ENCODE measurements at places on chromosomes 16 and 17.
A peak's percentile ranks its signal among the peaks of the same experiment; 100 is the strongest.

DNA sequence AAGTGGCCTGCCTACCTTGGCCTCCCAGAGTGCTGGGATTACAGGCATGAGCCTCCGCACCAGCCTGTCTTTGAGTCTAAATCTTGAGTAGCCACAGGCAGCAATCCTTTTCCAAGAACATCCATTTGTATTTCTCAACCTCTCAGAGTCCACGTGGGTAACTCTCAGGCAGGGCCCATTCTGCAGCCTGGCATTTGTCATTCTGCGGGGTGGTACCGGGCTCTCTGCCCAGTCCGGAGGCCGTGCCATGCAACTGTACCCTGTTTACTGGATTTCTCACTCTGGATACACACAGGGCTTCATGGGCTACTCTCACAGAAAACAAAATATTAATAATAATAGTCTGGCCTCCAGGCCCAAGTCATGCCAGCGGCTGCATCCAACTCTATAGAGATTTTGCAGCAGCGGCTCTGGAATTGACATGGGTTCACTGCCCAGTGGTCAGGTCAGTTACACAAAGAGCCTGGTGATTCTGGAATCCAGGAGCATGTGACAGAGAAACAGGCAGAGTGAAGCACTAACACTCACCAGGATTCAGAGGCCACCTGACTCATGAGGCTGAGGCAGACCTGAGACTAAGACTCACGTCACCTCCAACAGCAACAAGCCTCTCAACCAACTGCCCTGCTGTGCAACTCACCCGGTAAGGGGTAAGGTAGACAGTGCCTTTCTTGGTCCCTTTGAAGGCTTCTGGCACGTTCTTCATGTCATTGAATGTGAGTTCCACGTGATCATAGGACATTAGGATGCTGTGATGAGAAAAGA, 4.0 kb downstream of the WBP2 start:
- no peak for DNase-seq

DNA sequence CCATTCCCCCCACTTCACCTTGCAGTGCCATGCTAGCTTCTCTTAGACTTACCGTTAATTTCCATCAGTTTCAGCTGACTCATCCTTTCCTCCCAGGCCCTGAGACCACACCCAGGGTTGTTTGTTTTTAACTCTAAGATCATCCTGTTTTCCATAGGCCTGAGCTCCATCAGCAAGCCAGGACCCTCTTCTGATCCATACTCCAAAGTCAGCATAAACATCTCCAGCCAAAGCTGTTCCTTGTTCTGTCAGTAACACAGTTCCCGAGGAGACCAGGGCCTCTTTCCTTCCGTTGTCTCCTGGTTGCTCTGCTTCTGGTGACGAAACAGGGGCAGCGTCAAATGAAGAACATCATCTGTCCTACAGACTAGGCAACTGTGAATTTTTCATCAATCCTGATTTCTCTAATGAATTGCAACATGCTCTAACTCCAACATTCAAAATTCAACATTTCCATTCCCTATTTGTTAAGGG, 83.8 kb upstream of the HNF1B start:
- peak; percentile 36 for DNase-seq

GRCh38 chr16:8962393-8963009, 1.2 kb downstream of the USP7 start:
- no peak for DNase-seq

GRCh38 chr16:88747588-88748301, 37.3 kb downstream of the PIEZO1 start:
- no peak for DNase-seq

DNA sequence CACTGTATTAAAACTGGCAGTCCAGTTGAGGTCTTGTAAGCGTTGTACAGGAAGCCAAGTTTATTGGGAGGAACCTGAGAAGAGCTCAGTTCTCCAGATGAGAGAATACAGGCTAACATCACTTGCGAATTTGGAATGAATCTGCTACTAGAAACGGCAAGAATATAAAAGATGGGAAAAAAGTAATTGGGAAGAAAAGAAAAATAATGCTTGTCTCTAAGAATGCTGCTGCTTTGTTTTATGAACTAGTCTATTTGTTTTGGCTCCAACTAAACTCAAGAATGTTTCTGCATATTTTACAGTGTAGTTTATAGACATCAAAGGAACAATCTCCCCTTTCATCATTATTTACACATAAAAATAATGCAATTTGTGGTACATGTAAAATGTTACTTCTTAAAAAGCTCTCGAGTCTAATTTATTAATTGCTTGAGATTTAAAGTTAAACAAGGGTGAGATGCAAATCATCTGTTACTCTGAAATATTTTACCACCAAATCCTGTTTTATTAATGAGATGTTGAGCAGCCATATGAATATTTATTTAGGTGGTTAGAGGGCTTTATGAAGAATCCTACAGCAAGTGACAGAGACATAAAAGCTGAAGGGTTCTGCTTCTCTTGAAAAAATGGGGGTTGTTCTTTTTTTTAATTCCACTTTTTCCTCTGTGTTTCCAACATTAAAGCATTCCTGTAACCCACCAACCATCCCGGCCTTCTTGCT, 162.1 kb upstream of the AXIN2 start:
- peak; percentile 37 for DNase-seq

GRCh38 chr17:71349908-71350600, 770.8 kb upstream of the SOX9 start:
- peak; percentile 52 for DNase-seq

DNA sequence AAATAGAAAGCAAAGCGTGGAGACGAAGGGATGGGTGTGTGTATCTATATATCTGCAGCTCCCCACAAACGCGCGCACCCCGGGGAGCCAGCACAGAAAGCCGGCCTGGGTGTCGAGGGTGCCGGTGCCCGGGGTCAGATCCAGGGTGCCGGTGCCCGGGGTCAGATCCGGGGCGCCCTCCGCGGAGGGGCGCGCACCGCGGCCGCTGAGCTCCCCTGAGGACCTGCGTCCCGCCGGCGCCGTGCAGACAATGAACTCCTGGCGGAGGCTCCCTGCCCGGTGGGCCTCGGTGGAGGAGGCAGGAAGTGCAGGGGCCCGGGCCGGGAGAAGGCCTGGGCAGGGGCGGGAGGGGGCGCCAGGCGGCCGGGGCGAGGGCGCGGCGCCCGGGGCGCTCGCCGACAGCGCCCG, 1.1 kb downstream of the ZNF423 start:
- no peak for DNase-seq

DNA sequence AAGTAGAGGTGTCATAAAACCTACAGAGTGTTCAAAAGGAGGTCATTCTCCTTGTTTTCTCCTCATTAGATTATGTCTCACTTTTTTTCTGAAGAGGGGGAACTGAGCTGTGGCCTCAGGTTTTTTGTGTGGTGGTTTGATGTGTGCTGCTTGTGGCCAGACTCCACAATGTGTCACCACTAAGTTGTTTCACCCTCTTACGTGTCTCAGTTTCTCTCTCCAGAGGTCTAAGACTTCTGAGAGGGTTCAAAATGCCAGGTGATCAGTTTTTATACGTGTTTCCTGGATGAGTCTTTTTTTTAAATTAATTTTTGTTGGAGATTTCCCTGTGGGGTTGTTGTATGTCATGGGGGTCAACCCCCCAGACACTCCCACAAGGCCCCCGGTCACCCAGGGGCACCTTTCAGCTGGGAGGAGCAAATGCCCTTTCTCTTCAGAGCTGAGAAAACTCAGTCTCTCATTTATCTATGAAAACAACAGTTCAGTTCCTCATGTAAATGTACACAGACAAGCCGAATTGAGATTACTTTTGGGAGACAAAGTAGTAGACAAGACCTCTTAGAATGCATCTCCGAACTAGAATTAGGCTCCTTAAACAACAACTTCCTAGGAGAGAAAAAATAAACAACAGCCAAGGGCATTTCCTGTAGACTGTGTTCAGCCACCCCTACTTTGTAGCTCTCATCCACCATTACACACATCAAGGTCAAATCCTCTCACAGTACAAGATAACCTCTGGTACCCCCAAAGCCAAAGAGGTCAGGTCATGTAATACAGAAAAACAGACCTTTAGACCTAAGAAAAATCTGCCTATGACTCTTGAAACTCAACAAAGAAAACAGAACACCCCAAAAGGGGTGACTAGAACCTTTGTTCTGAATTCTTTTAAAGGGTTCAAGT, 23.9 kb upstream of the TMEM98 start:
- no peak for DNase-seq

DNA sequence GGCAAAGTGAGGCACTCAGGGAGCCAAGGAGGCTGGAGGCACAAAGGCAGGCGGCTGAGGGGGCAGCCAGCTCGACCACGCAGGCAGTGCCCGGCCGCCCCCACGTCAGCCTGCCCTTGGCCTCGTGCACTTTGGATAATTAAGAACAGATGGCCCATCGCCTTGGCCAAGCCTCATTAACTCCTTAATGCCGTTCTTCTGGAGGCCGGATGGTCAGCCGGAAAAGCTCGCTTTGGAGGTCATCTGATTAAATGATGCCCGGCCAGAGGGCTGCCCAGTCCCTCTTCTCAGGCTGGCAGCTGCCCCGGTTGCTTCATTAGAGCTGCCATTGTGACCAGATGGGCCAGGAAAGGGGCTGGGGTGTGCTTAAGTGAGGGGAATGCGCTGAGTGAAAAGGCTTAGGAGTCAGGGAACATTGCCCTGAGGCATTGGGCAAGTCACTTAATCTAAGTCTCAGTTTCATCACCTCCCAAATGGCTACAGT, 364.0 kb downstream of the NPIPA8 start:
- no peak for DNase-seq

- DNase-seq = no peak
Measured at GRCh38 chr16:87845213-87845612, 24.1 kb downstream of the SLC7A5 start.

DNA sequence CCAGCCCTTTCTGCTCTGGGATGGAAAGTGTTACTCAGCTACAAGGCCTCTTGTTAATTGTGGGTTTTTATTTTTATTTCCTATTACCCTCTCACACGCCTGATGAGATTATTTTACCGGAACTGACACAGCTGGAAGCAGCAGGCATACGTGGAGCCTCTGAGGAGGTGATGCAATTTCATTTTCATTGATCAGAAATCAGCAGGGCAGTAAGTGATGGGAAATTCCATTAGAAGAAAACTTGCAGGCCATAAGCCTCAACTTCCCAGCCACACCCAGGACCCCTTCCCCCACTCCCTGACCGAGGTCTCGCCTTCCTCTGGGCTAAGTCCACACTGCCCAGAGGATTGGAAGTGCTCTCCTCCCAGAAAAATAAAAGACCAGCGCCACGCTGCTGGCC, 69.7 kb downstream of the ZFHX3 start:
- DNase-seq = peak; percentile 73

DNA sequence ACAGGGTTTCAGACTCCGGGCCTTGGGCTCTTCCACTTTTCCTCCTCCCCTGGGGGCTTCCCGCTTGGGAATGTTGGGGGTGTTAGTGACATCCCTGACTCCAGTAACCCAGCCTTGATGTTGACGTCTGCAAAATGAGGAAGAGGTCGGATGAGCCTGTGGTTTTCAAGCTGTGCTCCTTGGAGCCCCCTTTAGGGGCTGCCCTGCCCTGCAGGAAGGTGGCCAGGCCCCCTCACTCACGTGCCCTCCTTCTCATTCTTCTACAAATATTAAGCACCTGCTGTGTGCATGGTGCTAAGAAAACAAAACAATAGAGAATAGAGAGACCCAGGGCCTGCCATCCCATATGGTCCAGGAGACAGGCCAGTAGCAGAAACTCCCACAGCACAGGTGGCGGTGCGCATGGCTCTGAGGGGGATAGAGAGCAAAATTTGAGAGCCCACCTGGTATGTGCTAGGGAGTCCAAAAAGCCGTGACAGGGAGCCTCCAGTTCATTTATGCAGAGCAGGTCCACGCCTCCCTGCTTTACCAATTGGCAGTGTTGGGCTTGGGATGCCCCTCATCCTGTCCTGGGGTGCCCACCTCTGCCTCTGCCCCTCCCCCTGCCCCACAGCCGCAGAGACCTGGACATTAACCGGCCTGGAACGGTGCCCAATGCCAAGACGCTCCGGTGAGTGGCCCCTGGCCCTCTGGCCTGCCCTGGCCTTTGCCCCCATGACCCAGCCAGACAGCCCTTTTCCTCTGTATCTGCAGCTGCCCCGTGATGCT, 7.4 kb downstream of the NDRG4 start:
- DNase-seq = no peak
